ENCODE measurements at places on chromosomes 5 and 9. TPM values are rescaled to one million over a fixed set of nuclear protein-coding genes. Genes with fewer than 3 reads are reported as not detected.

ADAMTS13 gene
- 1.8 TPM for total RNA-seq

SEPTIN8 gene
- 114 TPM for total RNA-seq

RGS7BP gene
- total RNA-seq: 0.83 TPM

SPRY4 gene
- 2.6 TPM for total RNA-seq

GZMA gene
- not detected for total RNA-seq

CARTPT gene
- total RNA-seq: not detected

CEL gene
- total RNA-seq: 0.15 TPM

SCGB3A2 gene
- total RNA-seq: not detected

PCDHA9 gene
- total RNA-seq: under 0.01 TPM

EXOSC3 gene
- 31.6 TPM for total RNA-seq

FST gene
- total RNA-seq: 38.1 TPM

GALNT12 gene
- total RNA-seq: 2.2 TPM
